ENCODE measurements at places on chromosomes 16 and 17.

- DNase-seq = no peak
Observed at GRCh38 chr17:67982034-67982640, 14.1 kb downstream of the C17orf58 start.

DNA sequence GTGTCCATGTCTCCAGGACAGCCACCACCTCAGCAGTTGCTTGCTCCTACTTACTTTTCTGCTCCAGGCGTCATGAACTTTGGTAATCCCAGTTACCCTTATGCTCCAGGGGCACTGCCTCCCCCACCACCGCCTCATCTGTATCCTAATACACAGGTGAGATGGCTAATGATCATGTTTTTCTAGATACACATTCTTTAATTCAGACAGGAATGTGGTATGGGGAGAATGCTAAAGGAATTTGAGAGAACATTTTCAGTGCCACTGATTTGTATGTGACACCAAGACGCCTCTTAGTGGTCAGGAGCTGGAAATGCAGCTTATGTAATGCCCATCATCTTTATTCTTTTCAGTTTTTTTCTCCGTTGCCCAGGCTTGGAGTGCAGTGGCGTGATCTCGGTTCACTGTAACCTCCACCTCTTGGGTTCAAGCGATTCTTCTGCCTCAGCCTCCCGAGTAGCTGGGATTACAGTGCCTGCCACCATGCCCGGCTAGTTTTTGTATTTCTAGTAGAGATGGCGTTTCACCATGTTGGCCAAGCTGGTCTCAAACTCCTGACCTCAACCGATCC is 8.9 kb upstream of the RAPGEFL1 start:
- DNase-seq = peak; percentile 29

GRCh38 chr17:82230609-82231311 is 1.9 kb downstream of the SLC16A3 start:
- DNase-seq = peak; percentile 58

- DNase-seq = no peak
Observed at GRCh38 chr16:11977376-11978041, 975 bp downstream of the SNX29 start.

DNA sequence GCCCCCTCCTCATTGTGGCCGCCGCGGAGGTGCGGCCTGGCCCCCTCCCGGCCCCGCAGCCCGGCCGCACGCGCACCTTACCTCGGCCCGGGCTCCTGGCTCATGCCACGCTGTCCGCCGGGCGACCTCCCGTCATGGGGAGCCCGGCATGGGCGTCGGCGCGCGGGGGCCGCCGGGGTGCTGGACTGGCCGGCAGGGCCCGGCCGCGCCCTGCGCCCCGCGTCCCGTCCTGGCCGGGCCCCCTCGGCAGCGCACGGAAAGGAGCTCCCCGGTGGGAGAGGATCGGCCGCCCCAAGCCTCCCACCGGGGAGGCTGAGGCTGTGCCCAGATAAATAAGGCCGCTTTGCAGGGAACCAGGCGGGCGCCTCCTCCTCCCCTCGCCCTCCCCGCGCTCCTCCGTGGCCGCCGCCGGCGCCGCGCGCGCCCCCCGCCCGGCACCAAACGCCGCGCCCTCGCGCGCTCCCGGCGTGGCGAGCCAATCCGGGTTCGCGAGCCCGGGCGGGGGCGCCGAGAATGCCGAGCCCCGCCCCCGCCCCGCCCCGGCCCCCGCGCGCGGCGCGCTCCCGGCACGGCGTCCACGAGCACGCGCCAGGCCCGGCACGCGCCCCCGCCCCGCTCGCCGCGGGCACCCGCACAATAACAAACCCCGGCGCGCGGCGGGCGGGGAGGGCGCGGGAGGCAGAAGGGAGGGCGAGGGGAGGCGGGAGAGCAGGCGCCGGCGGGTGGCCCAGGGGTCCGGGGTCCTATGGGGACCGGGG is at the start of gene FBXL16:
TSS of gene FBXL16 (minus strand) at position 371 of the 758 bp plus-strand sequence. CDS start 8,396 bp downstream, outside the sequence.
- no peak for DNase-seq

- DNase-seq = no peak
Observed at GRCh38 chr16:83996481-83997252, 28.6 kb downstream of the NECAB2 start.

DNA sequence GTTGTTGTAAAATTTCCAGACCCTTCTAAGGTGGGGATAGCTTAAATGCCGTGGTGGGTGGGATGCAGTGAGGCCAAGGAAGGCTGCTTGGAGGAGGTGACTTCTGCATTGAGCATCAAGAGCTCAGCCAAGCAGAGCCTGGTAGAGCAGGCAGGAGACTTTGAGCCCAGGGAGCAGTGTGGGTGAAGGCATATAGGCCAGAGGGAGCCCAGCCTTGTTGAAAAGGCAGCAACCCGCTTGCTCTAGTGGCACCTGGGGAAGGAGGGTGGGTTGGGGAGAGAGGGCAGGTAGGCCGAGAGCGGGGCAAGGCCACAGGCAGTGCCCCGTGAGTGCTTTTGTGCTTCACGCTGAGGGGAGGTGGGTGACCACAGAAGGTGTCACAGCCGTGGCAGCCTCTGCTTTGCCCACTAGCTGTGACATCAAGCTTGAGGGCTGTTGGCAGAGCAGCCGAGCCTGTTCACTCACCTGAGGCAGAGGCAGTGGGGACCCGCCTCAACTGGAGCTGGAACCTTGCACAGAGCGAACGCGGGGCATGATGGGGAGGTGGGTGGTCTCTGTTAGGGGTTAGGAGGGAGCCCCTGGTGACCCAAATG is 56.1 kb downstream of the IRF8 start:
- no peak for DNase-seq

GRCh38 chr17:11276486-11276885 is 35.5 kb downstream of the SHISA6 start:
- DNase-seq = no peak

DNA sequence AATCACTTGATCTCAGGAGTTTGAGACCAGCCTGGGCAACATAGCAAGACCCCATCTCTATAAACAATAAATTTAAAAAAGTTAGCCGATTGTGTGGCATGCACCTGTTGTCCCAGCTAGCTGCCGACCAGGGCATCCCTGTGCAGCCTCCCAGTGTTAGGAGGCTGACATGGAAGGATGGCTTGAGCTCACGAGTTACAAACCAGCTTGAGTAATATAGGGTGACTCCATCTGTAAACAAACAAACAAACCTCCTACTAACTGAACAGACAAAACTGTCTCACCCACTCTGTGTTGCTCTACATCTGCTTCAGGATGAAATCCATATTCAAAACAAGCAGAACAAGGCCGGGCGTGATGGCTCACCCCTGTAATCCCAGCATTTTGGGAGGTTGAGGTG is 6.9 kb upstream of the PRSS27 start:
- no peak for DNase-seq

DNA sequence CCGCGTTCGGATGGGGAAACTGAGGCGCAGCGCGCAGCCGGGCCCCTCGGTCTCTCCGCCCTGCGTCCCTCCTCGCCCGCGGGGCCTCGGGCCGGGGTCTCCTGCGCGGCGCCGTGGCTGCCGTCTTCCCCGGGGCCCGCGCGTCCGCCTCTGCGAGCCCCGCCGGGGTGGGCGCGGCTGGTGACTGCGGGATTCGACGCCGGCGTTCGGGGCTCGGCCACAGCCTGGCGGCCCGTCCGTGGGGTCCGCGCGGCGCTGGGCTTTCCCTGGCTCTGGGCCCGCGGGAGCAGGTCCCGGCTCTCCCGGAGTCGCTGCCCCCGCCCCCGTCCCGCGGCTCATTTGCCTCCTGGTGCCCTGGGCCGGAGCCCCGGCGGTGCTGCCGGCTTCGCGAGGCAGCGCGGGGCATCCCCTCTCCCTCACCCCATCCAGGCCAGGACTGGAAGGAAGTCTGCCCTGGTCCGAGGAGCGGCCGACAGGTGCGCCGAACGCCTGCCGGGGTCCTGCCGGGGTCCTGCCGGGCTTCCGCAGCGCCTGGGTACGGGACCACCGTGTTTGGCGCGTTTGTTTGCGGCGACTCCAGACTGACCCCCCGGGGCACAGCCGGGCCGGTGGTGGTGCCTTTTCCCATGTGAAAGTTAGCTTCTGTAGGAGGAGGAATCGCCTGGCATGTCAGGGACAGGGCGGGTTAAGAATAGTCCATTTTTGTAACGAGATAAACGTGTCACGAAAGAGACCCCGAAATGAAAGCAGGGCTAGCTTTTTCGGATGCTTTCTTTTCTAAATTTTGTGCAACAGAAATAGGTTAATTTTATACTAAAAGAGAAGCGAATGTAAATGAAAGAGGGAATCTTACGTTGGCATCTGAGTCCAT is 671 bp downstream of the CHMP6 start:
- no peak for DNase-seq

GRCh38 chr16:12723681-12724080 is 80.0 kb downstream of the CPPED1 start:
- DNase-seq = no peak

GRCh38 chr16:27083861-27084261 is 17.1 kb downstream of the C16orf82 start:
- DNase-seq = no peak

- no peak for DNase-seq
Observed at GRCh38 chr17:3962217-3962964, 1.8 kb downstream of the ATP2A3 start.

- peak; percentile 20 for DNase-seq
Observed at GRCh38 chr16:57091975-57092785, at the start of gene CPNE2. CPNE2 (plus strand) TSS chr16:57092583; CDS start chr16:57110743, 18,160 bp downstream.

- DNase-seq = no peak
Observed at GRCh38 chr17:29622337-29623282, at the start of gene CORO6. CORO6 (minus strand) TSS chr17:29622912; CDS start chr17:29621421, 1,491 bp downstream.

- DNase-seq = no peak
Observed at GRCh38 chr17:80519091-80519781, 25.4 kb upstream of the RPTOR start.

GRCh38 chr17:62705156-62705777 is 77.8 kb downstream of the MRC2 start:
- DNase-seq = no peak

DNA sequence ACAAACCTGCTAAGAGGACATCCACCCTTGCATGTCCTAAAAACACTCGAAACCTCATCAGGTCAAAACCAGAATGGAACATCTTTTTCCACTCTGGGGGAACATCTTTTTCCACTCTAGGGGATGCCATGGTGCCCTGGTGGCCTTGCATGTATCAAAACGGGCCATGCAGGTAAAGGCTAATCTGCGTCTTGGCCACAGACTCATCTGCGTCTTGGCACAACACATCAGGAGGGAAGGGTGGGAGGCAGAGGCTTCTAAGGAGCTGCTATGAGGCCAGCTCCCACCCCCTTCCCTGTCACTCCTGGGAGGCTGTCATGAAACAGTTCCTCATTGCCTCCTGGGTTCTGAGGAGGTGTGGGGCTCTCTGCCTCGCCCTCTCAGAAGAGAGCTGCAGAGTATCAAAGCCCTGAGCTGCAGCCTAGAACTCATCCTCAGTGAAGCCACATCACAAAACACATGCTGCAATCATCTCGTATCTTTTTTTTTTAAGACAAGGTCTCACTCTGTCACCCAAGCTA is 27.6 kb downstream of the PARN start:
- DNase-seq = no peak

DNA sequence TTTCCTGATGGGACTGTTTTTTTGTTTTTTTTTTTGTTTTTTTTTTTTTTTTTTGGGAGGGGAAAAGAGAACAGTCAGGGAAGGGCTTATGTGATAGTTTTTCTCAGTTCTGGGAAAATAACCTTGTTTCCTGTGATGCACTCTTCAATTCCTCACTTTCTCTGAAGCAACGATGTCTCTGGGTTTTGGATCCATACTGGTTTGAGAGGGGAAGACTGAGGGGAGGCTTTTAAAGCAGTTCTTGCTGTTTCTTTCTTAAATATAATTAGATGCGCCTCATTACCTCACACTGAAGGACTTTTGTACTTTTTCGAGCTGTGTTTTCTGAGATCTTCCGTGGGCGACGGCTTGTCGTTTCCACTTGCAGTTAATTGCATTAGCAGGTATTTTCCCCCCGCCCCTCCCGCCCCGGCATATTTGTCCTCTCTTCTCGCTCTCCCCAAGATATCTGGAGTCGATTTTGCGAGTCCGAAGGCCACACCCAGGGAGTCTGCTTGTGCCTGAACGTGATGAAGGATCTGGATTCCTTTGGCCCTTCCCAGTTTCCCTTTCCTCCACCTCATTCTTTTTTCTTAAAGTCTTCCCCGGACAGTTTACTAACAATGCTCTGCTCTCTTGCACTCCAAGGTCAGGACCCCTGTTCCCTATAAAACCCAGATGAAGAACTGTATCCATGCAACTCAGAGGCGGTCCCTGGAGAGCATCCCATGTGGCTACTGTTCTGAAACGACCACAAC is 125.2 kb upstream of the ZFHX3 start:
- no peak for DNase-seq

GRCh38 chr17:41406205-41406604 is 8.8 kb upstream of the KRT31 start:
- no peak for DNase-seq

- no peak for DNase-seq
Observed at GRCh38 chr17:77209330-77209748, 68.6 kb downstream of the SEC14L1 start.

- no peak for DNase-seq
Observed at GRCh38 chr17:30292286-30292858, 628 bp upstream of the BLMH start.

GRCh38 chr17:80081596-80081995 is 19.8 kb upstream of the GAA start:
- no peak for DNase-seq

DNA sequence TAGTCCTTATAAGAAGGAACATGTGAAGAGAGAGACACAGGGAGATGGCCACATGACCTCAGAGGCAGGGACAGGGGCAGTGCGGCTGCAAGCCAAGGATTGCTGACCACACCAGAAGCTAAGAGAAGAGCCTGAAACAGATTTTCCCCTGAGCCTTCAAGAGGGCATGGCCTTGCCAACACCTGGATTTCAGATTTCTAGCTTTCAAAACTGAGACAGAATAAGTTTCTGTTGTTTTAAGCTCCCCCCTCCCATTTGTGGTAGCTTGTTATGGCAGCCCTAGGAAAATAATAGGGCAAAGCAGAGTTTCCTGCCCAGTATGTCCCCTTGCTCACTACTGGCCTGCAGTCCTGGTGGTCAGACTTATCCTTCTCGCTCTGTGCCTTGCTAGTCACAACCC is 204.5 kb downstream of the CCDC182 start:
- DNase-seq = no peak

DNA sequence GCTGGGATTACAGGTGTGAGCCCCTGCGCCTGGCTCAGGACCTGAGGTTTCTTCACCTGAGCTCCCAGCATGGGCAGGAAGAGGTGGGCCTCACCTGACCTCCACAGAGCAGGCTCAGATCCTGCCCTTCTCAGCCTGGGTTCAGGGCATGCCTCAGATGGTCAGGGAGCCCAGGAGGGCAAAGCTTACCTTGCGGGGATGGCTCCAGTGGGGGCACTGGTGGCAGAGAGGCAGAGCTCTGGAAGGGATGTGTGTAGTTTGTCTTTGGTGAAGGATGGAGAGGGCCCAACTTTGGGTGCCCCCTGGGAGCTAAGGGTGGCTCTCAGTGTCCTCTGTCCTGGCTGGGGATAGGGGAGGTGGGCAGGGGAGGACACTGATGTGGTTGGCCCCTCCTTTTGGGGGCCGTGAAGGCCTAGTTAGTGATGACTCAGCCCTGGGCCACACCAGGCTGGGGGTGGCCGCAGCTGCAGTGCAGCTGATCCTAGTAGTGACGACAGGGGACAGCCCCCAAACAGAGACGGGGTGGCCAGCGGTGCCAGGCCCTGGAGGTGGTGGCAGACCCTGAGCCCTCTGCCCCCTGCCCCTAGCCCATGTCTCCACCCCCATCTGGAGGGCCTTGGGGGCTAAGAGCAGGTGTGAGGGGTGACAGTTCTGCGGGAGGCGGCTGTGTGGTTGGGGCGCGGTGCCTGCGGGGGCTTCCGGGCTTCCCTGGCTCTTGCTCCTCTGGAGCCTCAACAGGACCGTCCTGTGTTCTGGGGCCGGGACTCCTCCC is 5.8 kb downstream of the NHERF2 start:
- DNase-seq = no peak

GRCh38 chr17:58303971-58304749 is 23.4 kb upstream of the MPO start:
- peak; percentile 7 for DNase-seq
